Activated CD8-positive, alpha-beta T cell treated with anti-CD3 and anti-CD28 coated beads for 36 hours (primary cell): ENCODE measurements at places on chromosomes 3 and 15. TPM values are rescaled to one million over a fixed set of nuclear protein-coding genes. Genes with fewer than 3 reads are reported as not detected.
A peak's percentile ranks its signal among the peaks of the same experiment; 100 is the strongest.

Gene TPRG1
- total RNA-seq, result 3.0 TPM

- H3K4me3 ChIP-seq, result no peak overlapping the region
- DNase-seq, result no peak
- H3K36me3 ChIP-seq, result no peaks in the 10 kb centered on the region
- H3K4me1 ChIP-seq, result no peaks in the 10 kb centered on the region
- no peak overlapping the region for H3K27ac ChIP-seq
Measured at GRCh38 chr3:138136201-138136600, 4.0 kb upstream of the A4GNT start.

- no peaks in the 10 kb centered on the region for H3K36me3 ChIP-seq
- peaks cover 6% of the 10 kb centered on the region for H3K4me1 ChIP-seq
- H3K27me3 ChIP-seq, result peaks cover 37% of the 10 kb centered on the region
- peak; percentile 80 for DNase-seq
- H3K27ac ChIP-seq, result peak within 1 kb of the TSS; percentile 88
- H3K4me3 ChIP-seq, result peak within 1 kb of the TSS; percentile 85
Measured at GRCh38 chr3:142723968-142724681, at the start of gene TRPC1. Gene TRPC1, plus strand, starts transcription at chr3:142724034. Its CDS starts 526 bp downstream, at chr3:142724560.

Gene GOLGA6L24
- not detected for total RNA-seq

DNA sequence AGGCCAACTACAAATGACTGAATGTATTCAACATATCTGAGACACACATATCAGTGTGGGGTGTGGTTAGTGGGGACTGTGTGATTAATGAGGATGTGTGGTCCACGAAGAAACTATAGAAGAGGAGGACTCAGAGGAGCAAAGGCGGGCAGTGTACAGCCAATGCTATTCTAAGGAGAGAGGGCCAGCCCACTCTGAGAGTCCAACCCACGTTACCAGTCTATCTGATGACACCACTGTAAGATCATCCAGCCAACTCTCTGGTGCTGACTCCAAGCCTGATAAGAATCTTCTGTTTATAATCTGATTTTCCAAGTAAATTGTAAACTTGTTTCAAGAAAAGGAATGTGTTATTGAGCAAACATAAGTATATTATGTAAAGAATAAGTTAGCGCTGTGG is 47.2 kb downstream of the MCF2L2 start:
- H3K27ac ChIP-seq, result no peak overlapping the region
- H3K4me1 ChIP-seq, result peaks cover 34% of the 10 kb centered on the region
- no peak overlapping the region for H3K4me3 ChIP-seq
- DNase-seq, result no peak

Gene ROBO2
- not detected for total RNA-seq

GRCh38 chr3:55107187-55107586 is 179.3 kb upstream of the LRTM1 start:
- no peak overlapping the region for H3K4me3 ChIP-seq
- no peaks in the 10 kb centered on the region for H3K4me1 ChIP-seq
- H3K36me3 ChIP-seq, result no peaks in the 10 kb centered on the region

Gene NR2E3
- not detected for total RNA-seq

DNA sequence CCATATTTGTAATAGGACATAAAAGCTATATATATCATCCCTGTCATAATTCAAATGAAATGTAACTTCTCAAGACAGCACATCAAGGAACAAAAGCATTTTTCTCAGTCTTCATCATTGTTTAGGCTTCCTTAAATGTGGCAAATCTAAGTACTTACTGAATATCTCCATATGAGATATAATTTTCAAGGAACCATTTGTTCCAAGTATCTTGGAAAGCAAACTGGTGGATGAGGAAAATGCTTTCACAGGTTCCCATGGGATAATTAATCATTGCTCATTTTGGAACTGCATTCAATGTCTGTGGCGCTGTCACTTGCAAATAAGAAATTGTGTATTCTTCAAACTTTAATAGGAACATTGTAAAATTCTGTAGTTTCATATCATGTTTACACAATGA is 52.6 kb upstream of the ZNF385D start:
- no peaks in the 10 kb centered on the region for H3K36me3 ChIP-seq
- H3K4me1 ChIP-seq, result no peaks in the 10 kb centered on the region
- H3K4me3 ChIP-seq, result no peak overlapping the region
- H3K27ac ChIP-seq, result no peak overlapping the region
- DNase-seq, result no peak

GRCh38 chr15:100771746-100772145 is 107.9 kb upstream of the ALDH1A3 start:
- H3K4me1 ChIP-seq, result no peaks in the 10 kb centered on the region
- no peak overlapping the region for H3K4me3 ChIP-seq
- no peaks in the 10 kb centered on the region for H3K27me3 ChIP-seq
- H3K36me3 ChIP-seq, result no peaks in the 10 kb centered on the region

GRCh38 chr15:78456426-78456825 is 18.4 kb downstream of the IREB2 start:
- no peaks in the 10 kb centered on the region for H3K27me3 ChIP-seq
- peaks cover 34% of the 10 kb centered on the region for H3K36me3 ChIP-seq
- peaks cover 76% of the 10 kb centered on the region for H3K4me1 ChIP-seq
- no peak overlapping the region for H3K27ac ChIP-seq
- no peak for DNase-seq

- peaks cover 58% of the 10 kb centered on the region for H3K36me3 ChIP-seq
- H3K4me1 ChIP-seq, result peaks cover 57% of the 10 kb centered on the region
- H3K27me3 ChIP-seq, result no peaks in the 10 kb centered on the region
- H3K4me3 ChIP-seq, result no peak overlapping the region
- no peak for DNase-seq
- no peak overlapping the region for H3K27ac ChIP-seq
Measured at GRCh38 chr3:128748557-128748956, 22.6 kb downstream of the RAB7A start.

DNA sequence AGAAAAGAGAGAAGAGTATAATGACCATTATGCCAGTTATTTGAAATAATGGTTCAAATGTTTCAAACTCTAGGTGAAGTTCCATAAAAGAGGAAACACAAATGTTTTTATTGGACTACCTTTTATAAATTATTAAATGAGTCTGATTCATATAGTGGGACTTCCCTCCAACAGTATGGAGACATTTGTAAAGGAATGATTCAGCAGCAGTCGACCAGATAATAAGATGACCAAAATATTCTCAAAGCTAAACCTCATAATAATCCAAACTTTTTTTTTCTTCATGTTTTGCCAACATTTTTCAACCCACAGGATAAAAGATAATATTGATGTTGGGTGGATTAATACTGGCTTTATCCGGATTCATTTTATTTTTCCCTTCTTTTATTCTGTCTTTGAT is 18.8 kb downstream of the TIPARP start:
- H3K27ac ChIP-seq, result no peak overlapping the region
- no peaks in the 10 kb centered on the region for H3K27me3 ChIP-seq
- no peak overlapping the region for H3K4me3 ChIP-seq
- H3K4me1 ChIP-seq, result peaks cover 40% of the 10 kb centered on the region

DNA sequence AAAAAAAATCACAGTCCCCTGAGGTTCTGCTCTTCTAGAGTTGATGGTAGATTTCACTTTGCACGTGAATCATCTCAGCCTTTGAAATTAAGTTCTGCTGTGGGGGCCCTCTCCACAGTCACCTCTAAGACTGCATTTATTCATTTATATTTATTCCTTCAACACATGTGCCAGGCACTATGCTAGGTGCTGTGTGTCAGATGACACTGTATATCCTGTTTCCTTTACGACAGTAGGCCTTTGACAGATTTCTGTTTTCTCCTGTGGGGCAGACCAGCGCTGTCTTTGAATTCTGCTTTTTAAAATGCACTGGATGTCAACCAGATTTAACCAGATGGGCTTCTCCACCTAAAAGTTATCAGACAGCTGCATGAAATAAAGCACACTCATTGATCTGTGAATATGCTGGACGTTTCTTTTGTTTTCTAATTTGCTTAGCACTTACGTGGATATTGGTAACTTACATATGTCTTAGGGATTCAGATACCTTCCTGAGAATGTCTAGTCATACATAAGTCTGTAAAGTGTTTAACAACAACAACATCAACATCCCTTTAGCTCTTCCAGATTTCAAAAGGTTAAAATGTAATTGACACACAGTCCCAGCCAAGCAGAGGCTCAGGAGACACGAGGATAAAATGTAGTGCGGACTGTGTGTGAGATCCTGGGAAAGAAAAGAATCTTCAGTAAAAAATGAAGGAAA is 525.5 kb upstream of the MCTP2 start:
- no peak overlapping the region for H3K27ac ChIP-seq
- no peak overlapping the region for H3K4me3 ChIP-seq
- no peak for DNase-seq

Gene CLRN1
- total RNA-seq, result not detected

GRCh38 chr3:13023971-13024764 is 49.1 kb downstream of the IQSEC1 start:
- H3K4me3 ChIP-seq, result no peak overlapping the region
- no peaks in the 10 kb centered on the region for H3K27me3 ChIP-seq
- no peak for DNase-seq
- H3K36me3 ChIP-seq, result no peaks in the 10 kb centered on the region

- H3K36me3 ChIP-seq, result no peaks in the 10 kb centered on the region
- DNase-seq, result peak; percentile 54
- H3K4me3 ChIP-seq, result no peak overlapping the region
Measured at GRCh38 chr15:76181705-76182107, 121.9 kb downstream of the TMEM266 start.

DNA sequence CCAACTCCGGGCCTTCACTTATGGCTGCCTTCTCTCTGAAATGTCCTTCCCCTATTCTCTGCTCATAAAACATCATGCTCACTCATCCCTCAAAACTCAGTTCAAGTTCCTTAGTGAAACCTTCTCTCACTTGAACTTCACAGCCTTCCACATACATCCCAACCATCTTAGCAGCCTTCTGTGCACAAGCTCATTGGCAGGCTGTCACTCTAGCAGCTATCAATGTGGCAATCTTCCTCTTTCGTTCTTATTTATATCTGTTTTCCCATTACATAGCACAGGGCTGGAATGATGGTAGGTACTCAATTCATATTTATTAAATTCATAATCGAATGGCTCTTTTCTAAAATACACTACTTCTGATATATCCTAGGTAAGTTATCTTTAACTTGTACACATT is 66.4 kb upstream of the MCTP2 start:
- H3K36me3 ChIP-seq, result no peaks in the 10 kb centered on the region
- H3K4me3 ChIP-seq, result no peak overlapping the region
- no peak for DNase-seq

DNA sequence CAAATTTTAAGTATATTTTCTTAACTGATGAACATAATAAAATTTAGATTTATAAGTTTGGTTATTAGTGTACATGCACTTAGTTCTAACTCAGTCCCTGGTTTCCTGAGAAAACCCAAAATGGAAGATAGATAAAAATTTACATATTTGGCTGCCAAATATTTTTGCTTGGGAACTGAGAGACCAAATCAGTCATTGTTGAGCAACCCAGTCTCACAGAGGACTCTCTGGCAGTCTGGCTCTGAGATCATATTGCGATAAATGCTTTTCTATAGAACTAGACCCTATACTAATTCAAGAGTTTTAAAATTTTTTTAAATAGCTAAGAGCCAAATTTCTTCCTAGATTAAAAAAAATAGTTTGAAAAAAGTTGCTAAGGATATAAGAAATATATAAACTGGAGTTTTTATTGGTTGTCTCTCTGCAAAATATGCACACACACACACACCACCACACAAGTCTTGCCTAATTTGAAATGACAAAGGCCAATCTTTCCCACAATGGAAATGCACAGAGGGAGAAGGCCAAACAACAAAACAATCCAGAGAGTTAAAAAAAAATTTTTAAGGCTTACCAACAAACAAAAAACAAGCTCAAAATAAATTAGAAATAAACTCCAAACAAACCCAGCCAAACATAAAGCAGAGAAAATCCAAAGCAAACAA is 259.5 kb downstream of the MECOM start:
- no peaks in the 10 kb centered on the region for H3K36me3 ChIP-seq
- no peak for DNase-seq
- H3K4me3 ChIP-seq, result no peak overlapping the region
- peaks cover 4% of the 10 kb centered on the region for H3K27me3 ChIP-seq
- no peaks in the 10 kb centered on the region for H3K4me1 ChIP-seq

DNA sequence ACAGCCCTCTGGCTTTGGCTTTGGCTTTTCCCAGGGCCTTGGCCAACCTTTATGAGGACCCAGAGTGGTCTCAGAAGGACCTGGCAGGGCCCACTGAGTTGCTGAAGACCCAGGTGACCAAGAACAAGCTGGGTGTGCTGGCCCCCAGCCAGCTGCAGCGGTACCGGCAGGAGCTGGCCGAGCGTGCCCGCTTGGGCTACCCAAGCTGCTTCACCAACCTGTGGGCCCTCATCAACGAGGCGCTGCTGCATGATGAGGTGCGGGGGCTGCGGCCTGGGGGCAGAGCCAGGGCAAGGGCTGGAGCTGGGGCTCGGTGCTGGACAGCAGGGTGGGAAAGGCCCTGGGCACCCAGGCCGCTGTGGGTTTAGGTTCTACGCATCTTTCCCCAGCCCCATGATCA is 6.2 kb downstream of the PLA2G4B start:
- H3K36me3 ChIP-seq, result peaks cover 3% of the 10 kb centered on the region
- no peak overlapping the region for H3K27ac ChIP-seq
- H3K4me3 ChIP-seq, result no peak overlapping the region
- no peaks in the 10 kb centered on the region for H3K27me3 ChIP-seq
- DNase-seq, result no peak

GRCh38 chr3:57112206-57112605 is 51.7 kb downstream of the SPATA12 start:
- peaks cover 2% of the 10 kb centered on the region for H3K4me1 ChIP-seq
- no peak overlapping the region for H3K4me3 ChIP-seq
- DNase-seq, result peak; percentile 13
- no peaks in the 10 kb centered on the region for H3K27me3 ChIP-seq
- H3K27ac ChIP-seq, result no peak overlapping the region

DNA sequence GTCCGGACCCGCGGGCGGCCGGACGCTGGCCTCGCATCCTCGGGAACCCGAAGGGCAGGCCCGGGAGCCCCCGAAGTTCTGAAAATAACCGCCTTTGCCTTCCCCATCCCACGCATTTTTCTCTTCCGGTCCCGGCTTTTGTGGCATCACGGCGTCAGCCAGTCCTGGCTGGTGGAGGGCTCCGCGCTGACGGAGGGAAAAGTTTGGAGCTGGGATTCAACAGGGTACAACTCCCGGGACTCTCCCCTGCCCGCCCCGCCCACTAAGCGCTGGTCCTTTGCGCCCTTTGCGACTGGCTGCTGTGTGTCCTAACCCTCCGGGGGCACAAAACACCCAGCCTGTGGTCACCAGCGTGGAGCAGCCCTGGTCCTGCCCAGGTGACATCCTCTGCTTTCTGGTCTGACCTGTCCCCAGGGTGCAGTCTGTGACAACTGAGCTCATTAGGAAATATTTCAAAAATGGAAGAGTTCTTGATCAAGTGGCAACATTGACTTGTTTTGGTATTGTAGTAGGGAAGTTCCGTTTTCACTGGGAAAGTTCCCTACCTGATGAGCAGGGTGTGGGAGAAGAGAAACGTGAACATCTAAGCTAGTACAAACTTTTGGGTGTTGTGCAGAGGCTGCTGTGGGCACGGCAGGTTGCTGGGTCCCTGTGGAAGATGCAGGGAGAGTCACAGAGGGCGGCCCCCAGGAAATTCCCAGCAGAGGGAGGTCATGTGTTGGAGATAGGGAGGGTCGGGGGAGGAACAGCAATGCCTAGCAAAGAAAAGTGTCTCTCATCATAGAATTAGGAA is 775 bp downstream of the ARNT2 start:
- peak; percentile 27 for DNase-seq
- H3K27ac ChIP-seq, result no peak overlapping the region
- H3K4me1 ChIP-seq, result peaks cover 6% of the 10 kb centered on the region
- peaks cover 62% of the 10 kb centered on the region for H3K27me3 ChIP-seq
- no peaks in the 10 kb centered on the region for H3K36me3 ChIP-seq
- peak overlapping the region; percentile 12 for H3K4me3 ChIP-seq

Gene WDR93
- total RNA-seq, result not detected

Gene TMCO5A
- total RNA-seq, result not detected
